Cardiac muscle cell (in vitro differentiated cells and primary cell): ENCODE measurements at places on chromosomes 7 and 10.

GRCh38 chr7:125555916-125556315 is 626.3 kb upstream of the POT1 start:
- peak; percentile 41 for DNase-seq

- peak; percentile 63 for DNase-seq
These were observed 119.4 kb downstream of the ST7 start for GRCh38 chr7:117072620-117073118.

- DNase-seq: no peak
These were observed 291.3 kb downstream of the POU6F2 start for GRCh38 chr7:39269034-39269433.

GRCh38 chr7:114790521-114790920 is 131.4 kb upstream of the MDFIC start:
- no peak for DNase-seq

- no peak for DNase-seq
These were observed 20.3 kb downstream of the C10orf90 start for GRCh38 chr10:126650161-126650560.

GRCh38 chr10:132642732-132643008 is 105.1 kb downstream of the INPP5A start:
- DNase-seq: no peak

DNA sequence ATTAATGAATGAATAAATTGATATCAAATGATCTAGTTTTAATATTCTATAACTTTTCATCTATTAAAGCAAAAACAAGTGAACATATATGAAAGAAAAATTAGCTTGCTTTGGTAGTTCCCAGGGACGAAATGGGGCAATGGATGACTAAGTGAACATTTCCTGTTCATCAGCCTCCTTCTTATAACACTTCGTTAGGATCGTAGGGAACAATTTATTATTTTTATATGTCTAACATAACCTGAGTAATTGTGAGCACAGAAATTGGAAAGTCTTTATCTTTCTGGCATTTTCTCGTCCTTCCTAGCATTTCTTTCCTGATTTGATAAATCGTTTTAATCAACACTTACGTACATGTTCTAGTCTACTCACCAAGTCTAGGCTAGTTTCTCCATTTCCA is 59.1 kb upstream of the PPP1R3C start:
- DNase-seq: peak; percentile 54

GRCh38 chr7:69757981-69758430 is 159.7 kb downstream of the AUTS2 start:
- DNase-seq: peak; percentile 42

- DNase-seq: no peak
These were observed 6.6 kb upstream of the SGPL1 start for GRCh38 chr10:70809011-70809611.

GRCh38 chr10:49367600-49367999 is 28.3 kb downstream of the DRGX start:
- peak; percentile 82 for DNase-seq

DNA sequence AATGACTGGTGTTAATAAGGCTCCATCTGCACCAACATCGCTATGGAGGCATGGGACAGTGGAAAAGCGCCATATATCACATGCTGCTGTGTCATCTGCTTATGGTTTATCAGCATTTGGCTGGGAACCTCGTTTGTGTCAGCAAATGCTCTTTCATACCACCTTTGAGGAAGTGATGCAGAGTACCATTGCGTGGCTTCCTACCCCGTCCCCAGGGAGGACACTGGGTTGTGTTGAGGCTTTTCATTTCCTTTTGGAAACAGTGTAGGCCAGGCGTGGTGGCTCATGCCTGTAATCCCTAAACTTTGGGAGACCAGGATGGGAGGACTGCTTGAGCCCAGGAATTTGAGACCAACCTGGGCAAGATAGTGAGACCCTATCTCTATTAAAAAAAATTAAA is 6.8 kb downstream of the TACR2 start:
- DNase-seq: no peak

DNA sequence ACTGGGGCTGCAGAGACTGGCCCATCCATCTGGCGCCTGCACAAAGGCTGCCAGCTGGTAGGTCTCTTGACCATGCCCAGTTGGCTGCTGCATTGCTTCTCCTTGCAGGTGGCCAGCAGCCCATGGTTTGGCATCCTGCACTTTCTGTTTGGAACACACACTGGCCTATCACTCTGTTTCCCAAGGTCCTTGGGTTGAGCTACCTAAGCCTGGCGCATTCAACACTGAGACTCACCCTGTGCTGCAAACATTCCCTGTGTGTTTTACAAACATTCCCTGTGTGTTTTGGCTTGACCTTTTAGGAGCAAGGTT is 55.5 kb downstream of the TACR2 start:
- DNase-seq: no peak

GRCh38 chr10:125159486-125159931 is 854 bp downstream of the CTBP2 start:
- peak; percentile 23 for DNase-seq

DNA sequence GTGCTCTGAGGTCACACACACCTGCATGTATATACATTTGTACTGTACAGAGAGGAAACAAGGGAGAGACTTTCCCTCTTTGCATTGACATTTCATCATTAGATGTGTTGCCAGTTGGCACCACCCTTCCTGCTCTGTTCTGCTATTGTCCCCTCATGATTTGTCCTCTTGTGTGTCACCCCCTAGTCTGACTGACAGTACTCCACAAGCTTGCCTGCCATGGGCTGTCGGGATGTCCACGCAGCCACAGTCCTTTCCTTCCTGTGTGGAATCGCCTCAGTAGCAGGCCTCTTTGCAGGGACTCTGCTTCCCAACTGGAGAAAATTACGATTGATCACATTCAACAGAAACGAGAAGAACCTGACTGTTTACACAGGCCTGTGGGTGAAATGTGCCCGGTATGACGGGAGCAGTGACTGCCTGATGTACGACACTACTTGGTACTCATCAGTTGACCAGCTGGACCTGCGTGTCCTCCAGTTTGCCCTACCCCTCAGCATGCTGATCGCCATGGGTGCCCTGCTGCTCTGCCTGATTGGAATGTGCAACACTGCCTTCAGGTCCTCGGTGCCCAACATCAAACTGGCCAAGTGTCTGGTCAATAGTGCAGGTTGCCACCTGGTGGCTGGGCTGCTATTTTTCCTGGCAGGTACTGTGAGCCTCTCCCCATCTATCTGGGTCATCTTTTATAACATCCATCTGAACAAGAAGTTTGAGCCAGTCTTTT is 9.4 kb downstream of the CLDN12 start:
- DNase-seq: no peak

- DNase-seq: no peak
These were observed 3.2 kb upstream of the RADIL start for GRCh38 chr7:4886671-4887070.

DNA sequence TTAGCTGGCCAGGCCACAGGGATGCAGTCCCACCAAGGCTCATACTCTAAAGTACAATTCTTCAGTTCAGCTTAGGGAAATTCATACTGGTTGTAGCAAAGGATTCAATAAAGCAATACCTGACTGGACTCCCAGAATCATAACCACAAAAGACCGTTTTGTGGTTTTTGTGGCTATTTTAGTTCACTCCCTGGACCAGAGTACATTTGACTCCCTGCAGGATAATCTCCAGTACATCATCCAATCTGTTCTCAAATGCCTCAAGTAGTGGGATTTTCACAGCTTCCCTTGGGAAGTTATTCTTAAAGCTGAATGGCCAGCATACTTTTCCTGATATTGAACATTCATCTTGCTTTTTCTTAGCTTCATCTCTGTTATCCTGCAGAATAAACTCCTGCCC is 29.3 kb upstream of the YAE1 start:
- DNase-seq: peak; percentile 30

- no peak for DNase-seq
These were observed 141.6 kb downstream of the EMX2 start for GRCh38 chr10:117684046-117684610.

GRCh38 chr7:20698469-20698868 is 83.0 kb downstream of the ABCB5 start:
- DNase-seq: no peak

GRCh38 chr7:41466760-41467384 is 236.0 kb downstream of the INHBA start:
- DNase-seq: no peak

GRCh38 chr7:137096607-137097006 is 228.2 kb downstream of the CHRM2 start:
- no peak for DNase-seq

- no peak for DNase-seq
These were observed 27.9 kb downstream of the PAPOLB start for GRCh38 chr7:4833691-4834600.

GRCh38 chr7:131400681-131401176 is 73.1 kb downstream of the MKLN1 start:
- peak; percentile 44 for DNase-seq

DNA sequence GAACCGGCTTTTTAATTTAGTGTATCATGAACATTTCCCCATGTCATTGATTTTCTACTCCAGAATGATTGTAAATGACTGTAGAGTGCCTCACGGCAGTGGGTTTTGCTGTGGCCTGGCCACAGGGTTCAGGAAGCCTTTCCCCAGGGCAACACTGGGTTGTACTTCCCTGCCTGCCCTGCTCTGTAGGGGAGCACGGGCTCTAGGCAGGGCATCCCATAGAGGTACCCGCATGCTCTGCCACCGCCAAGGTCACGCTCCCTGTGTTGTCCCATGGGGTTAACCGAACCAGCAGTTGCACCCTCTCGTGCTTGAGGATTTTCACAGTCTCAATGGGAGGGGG is 63.8 kb downstream of the BPGM start:
- no peak for DNase-seq

- no peak for DNase-seq
These were observed 7.3 kb downstream of the POLL start for GRCh38 chr10:101580486-101581399.

DNA sequence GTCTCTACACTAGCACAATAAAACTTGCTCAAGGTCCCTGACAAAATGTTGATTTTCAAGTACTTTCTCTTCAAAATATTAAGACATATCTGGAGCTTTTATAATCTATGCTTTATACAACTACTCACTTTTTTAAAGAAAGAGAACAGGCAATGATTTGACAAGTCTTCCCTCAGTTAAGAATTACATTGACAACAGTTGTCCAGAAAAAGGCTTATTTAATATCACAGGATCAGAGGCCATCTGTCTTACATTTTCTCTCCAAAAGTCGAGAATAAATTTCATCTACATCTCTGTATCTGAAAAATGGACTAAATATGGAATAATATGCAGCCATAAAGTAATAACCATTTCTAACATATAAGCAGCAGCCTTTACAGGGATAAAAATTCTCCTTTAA is 8.2 kb upstream of the RNF148 start:
- no peak for DNase-seq

DNA sequence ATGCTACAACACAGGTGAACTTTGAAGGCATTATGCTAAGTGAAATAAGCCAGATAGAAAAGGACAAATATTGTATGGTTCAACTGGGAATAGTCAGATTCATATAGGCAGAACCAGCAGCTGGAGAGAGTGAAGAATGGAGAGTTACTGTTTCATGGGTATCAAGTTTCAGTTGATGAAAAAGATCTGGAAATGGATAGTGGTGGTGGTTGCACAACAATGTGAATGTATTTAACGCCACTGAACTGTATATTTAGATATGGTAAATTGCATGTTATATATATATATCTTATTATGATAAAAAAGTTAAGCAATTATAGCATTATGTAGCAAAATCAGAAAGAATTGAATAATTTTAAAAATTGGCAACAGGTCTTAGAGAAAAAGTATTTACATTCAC is 3.9 kb downstream of the LMBR1 start:
- no peak for DNase-seq
